ENCODE measurements at places on chromosomes 1 and 21.

DNA sequence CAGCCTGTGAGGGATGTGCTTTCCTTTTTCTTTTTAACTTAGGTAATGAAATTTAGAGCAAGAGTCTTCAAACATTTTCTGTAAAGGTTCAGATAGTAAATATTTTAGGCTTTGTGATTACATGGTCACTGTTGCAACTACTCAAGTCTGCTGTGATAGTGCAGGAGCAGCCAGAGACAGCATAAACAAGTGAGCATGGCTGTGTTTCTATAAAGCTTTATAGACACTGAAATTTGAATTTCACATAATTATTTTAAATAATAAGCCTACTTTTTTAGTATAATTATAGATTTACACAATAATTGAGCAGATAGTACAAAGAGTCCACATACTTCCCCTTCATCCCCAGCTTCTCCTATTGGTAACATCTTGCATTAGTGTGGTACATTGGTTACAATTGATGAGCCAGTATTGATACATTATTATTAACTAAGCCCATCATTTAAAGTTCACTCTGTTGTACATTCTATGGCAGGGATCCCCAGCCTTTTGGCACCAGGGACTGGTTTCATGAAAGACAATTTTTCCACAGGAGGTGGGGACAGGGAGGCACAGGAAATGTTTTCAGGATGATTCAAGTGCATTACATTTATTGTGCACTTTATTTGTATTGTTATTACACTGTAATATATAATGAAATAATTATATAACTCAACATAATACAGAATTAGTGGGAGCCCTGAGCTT is 3.0 kb downstream of the ATF6 start:
- DNase-seq: no peak

DNA sequence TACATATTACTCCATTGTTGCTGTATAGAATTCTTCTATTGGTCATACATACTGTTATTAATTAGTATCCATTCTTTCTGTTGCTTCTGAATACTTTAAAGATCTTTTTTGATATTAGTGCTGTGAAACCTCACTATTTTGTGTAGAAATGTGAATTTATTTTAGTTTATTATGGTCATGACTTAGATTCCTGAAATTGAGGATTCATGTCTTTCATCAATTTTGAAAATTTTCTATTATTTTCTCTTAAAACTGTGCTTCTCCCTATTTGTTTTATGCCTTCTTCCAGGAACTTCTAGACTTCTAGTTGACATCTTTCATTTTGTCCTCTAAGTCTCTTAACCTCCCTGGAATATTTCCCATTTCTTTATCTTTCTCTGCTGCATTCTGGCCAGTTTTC is 113.1 kb downstream of the NTPCR start:
- DNase-seq: no peak

DNA sequence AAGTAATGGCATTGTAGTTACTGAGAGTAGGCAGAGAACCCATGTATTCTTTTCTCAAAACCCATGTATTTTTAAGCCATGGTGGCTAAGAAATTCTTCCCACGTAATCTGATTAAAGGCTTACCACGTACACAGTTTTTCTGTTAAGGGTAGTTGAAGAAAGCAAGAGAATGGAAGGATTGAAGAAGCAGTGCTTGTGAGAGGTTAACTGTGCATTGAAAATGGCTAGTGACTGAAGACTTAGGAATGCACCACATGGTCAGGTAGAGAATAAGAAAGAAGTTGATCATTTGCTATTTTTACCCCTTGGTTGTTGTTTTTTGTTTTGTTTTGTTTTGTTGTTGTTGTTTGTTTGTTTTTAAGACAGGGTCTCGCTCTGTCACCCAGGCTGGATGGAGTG is 178.9 kb upstream of the SNX7 start:
- DNase-seq: no peak

DNA sequence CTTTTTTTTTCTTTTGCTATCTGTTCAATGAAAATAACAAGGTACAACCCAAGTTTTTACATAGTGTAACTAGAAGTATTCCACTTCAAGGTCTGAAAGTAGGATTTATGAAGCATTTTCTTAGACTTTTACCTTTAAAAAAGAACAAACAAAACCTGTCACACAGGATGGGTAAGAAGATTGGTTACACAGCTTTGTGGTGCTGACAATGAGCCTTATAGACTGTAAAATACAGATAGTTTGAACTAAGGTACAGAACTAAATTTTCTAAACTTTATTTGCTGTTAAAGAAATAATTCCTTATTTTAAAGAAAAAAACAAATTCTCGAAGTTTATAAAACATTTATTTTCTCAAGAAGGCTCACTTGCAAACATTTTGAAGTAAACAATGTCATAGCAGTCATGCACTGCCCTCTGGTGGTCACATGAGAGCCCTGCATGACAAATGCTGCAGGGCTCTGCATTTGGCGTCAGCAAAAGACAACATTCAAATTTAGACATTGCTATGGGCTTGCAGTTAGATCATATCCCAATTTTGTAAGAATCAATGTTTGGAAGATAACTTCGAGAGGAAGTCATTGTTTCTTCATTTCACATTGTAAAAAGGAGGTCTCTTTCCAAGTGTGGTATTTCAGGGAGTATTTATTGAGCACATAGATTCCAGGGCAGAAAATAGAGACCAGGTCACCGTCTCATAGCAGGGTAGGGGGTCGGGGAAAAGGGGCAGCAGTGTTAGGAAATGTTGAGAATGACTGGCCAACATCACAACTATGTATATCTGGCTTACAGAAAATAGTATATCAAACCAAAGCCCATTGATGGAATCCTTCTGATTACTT is 115.3 kb upstream of the FMN2 start:
- DNase-seq: no peak

GRCh38 chr1:154707901-154708463 is 100.0 kb upstream of the ADAR start:
- DNase-seq: no peak

DNA sequence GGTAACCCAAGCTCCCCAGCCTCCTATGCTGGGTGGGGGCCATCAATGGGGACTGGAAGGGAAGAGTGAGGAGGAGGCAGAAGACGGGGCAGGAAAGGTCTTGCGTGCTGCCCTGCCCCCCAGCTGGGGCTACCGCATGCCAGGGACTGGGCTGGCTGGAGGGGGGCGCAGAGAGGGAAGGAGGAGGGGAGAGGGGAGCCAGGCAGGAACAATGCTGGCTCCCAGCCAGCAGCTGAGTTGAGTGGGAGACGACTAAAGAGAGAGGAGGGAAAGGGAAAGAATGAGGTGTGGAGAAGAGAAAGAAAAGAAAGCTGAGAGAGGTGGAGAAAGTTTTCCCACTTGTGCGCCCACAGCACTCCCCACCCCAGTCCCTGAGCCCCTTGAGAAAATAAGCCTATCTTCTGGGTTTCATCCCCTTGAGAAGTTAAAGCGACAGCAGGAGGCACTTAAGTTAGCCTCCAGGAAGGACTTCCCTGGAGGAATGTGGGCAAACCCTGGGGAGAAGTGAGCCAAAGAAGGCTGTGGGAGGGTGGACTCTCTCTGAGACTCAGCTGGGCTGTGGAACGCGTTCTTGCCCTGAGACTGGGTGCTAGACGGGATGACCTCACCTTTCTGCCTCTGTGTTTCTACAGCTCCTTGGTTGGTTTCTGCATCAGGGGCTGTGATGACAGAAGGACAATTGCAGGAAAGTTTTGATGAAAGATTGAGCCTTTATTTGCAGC is 12.9 kb upstream of the NES start:
- no peak for DNase-seq

GRCh38 chr1:81833722-81834121 is 33.0 kb downstream of the ADGRL2 start:
- no peak for DNase-seq

DNA sequence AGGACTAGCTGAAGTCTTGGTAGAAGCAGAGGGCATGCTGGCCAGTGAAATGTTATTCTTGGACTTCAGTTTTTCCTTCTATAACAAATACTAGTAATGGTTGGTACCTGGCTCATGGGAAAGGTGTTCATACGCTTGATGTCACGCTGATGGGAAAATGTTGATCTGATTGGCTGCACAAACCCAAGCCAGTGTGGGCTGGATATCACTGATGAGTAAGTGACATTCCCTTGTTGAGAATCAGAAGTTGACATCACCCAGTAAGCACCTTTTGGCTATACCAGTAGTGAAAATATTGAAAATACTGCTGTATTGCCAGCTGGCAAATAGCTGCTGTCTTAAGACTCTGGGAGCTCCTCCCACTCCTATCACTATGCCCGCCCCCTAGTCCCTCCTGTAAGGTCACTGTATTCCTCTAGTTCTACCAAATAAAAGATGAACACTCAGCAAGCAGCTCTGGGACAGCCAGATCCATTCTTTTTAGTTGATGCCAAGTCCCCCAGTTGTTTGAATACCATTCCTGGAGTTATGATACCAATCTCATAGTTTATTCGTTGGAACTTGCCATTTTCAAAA is 168.2 kb downstream of the GRIK1 start:
- no peak for DNase-seq

GRCh38 chr1:235023711-235024439 is 104.8 kb downstream of the TOMM20 start:
- DNase-seq: no peak

DNA sequence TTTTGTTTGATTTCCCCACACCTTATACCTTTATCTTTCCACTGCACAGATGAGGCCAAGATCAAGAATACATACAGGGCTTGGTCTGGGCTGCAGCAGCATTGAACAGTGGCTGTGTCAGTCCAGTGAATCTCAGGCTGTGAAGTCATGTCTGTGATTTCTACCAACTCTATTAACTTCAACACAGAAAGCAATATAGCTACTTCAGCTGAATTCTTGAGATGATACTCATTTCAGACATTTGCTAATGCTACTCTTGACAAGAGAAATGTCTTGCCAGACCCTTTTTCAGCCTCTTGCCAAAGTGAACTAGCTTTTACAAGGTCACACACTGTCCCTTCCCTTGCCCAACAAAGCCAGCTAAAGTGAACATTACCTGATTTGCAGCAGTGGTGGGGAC is 25.1 kb upstream of the HSD3B1 start:
- no peak for DNase-seq

DNA sequence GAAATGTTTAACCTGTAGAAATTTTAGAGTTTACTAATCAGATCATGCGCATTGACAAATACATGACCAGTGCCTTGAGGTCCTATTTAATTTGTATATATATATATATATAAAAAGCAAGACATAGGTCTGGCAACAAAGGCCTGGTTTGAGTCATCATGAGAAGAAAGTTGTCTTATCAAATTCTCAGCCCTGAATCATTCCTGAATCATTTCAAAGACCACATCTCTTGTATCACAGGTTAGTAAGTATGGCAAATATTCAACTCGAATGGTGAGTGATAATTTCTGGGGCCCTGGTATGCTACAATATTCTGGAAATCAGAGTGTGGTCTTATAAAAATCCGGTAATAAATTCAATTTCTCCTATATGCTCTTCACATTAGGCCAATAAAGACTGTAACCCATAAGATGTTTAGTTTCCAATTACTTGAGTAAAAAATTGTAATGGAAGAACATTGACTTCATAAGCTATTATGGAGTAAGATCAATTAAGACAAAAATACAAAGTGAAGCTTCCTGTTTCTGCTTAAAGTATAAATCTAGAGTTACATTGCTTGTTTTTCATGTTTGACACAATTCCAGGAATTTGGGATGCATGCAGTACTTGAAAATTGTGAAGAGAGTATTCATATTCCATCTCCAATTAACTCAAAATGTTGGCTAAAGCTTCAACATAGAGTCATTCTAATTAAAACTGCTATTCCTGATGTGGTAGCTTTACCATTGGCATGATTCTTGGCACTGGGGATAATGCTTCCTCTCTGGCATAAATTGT is 309.4 kb downstream of the BRINP3 start:
- DNase-seq: no peak

Measured in aorta (tissue), 5 donors.